K562 (cell line): ENCODE measurements at places on chromosomes 1 and 21.

DNA sequence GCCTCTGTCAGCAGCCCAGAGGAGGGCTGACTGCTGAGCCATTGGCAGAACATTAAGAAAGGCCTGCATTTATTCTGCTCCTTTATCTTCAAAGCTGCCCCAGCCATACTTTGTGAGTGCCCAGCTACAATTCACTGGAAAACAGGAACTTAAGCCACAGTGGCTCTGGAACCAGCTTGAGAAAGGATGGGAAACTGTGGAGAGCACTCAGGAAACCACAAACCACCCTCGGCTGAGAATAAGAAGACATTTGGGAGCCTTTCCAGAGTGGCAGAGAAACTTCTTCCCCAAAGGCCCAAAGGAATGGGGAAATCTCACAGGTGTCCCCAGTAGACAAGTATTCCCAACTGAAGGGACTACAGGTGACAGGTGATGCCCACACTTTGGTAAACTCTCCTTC lies 1.8 kb downstream of the LAMB3 start:
- DNase-seq, result no peak

DNA sequence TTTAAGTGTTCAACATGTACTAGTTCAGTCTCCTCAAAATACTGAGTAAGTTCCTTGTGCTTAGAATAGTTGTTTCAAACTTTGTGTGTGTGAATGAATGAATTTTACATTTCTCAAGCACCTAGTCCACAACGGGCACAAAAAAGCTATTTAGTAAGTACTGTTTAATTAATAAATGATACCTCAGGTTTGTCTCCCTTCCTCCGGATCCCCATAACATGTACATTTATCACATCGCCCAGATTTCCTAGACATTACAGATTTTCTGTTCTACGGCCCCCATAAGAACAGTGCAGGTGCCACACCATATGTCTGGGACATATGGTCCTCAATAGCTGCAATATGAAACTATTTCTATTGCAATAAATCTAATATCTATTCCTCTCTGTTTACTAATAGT lies 1.3 kb upstream of the TTF2 start:
- DNase-seq, result no peak

DNA sequence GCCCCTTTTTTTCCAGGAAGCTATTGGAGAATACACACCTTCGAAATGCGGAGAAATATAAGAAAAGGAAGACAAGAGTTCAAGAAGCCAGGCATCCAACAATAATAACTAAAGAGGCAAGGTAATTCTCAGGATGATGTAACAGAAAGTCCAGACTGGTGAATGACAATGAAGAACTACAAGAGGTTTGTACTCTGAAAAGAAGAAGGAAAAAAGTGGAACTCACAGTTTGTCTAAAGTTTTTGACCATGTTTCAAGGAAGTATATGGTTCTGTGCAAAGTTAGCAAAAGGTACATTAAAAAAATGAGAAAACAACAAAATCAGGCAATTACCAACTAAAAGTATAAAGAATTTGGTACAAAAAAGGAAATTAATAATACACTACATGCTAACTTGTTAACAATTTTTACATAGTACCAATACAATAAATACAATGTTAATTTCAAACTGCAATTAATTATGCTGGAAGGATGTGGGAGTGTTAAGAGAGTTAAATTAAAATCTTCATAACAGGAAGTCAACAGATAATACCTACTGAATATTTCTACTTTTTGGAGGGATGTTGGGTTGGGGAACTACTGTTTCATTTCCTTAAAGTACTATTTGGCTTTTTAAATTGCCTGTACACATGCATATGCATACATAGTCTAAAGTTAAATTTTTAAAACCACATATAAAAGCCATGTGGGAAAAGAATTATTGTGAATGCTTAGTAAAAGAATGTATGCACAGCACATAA lies 12.9 kb upstream of the CD55 start:
- DNase-seq, result no peak

GRCh38 chr1:57015071-57015470 lies 49.3 kb upstream of the C8B start:
- DNase-seq, result no peak

DNA sequence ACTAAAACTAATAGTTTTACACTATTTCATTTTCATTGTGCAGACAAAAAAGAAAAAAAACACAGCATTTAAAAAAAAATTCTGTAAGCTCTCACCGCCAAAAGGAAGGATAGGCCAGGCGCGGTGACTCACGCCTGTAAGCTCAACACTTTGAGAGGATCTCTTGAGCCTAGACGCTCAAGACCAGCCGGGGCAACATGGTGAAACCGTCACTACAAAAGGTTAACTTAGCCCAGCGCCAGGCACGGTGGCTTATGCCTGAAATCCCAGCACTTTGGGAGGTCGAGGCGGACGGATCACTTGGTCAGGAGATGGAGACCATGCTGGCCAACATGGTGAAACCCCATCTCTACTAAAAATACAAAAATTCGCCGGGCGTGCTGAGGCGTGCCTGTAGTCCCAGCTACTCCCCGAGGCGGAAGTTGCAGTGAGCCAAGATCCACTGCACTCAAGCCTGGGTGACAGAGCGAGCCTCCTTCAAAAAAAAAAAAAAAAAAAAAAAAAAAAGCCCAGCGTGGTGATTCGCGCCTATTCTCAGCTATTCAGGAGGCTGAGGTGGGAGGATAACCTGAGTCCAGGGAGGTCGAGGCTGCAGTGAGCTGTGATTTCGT lies 14.3 kb upstream of the SPEN start:
- peak; percentile 30 for DNase-seq

- DNase-seq, result no peak
Measured at GRCh38 chr1:2129256-2129943, 65.2 kb downstream of the FAAP20 start.

DNA sequence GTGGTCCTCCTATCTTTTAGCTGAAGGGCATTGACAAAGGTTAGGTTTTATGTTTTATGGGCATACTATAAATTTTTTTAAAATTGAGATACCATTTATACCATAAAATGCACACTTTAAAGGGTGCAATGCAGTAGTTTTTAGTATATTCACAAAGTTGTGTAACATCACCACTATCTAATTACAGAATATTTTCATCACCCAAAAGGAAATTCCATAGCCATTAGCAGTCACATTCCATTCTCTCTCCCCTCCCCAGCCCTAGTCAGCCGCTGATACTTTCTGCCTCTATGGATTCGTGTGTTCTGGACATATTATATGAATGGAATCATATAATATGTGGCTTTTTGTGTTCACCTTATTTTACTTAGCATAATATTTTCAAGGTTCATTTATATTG lies 135.8 kb upstream of the B3GALT2 start:
- no peak for DNase-seq

- no peak for DNase-seq
Measured at GRCh38 chr1:235758931-235759330, 107.8 kb downstream of the LYST start.

- no peak for DNase-seq
Measured at GRCh38 chr21:36200081-36200561, 43.5 kb downstream of the DOP1B start.

- DNase-seq, result no peak
Measured at GRCh38 chr1:212256369-212256768, 28.8 kb upstream of the PPP2R5A start.

- no peak for DNase-seq
Measured at GRCh38 chr1:238153253-238153652, 262.5 kb upstream of the ZP4 start.

- DNase-seq, result no peak
Measured at GRCh38 chr1:45850017-45850416, 46.6 kb downstream of the MAST2 start.

DNA sequence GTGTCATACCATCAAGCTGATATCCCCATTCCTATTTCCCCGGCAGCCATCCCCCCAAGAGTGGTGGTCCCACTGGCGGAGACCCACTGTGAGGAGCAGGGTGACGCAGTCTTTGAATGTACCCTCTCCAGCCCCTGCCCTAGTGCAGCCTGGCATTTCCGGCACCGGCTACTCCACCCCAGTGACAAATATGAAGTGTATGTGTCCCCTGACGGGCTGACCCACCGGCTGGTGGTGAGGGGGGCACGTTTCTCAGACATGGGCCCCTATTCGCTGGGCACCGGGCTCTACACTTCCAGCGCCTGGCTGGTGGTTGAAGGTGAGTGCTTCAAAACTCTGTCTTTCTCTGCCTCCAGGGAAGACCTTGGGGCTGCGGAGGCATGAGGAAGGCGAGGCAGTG lies 14.4 kb downstream of the IGFN1 start:
- no peak for DNase-seq

DNA sequence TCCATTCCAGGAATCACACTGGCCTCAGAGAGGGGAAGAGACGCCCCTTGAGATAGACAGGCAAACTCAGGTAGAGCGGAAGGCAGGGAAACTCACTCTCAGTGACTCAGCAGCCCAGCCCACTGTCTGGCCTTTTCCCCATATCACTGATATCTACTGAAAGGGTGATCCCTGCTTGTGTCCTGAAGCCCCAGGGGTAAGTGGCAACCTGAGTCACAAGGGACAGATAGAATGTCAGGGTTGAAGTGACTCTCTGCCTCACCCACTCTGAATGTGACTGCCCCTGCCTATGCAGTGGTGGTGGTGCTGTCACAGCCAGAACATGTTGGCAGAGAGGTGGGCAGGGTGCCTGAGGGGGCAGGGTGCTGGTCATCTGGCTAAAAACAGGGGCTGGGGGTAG lies 157.5 kb upstream of the FGGY start:
- DNase-seq, result peak; percentile 70

- DNase-seq, result peak; percentile 6
Measured at GRCh38 chr1:234069760-234070159, 165.3 kb downstream of the SLC35F3 start.

DNA sequence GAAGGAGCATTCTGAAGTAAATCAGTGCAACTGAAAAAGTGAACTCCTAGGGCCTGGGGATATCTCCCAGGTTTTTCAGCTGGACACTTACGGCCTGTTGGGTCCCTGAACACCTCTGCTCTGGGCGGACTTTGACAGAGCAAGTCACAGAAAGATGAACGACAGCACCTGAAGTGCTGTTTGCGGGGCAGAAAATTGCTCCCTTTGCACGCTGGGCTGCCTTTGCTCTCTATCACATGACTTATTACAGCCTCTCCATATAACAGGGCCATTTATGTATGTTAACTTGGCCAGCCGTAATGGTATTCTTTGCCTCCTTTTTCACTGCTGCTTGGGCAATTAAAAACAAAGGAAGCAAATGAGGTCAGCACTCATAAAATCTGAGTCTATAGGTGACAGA lies 332.9 kb downstream of the BARHL2 start:
- no peak for DNase-seq

- DNase-seq, result peak; percentile 40
Measured at GRCh38 chr1:28258628-28259251, 578 bp upstream of the SESN2 start.

DNA sequence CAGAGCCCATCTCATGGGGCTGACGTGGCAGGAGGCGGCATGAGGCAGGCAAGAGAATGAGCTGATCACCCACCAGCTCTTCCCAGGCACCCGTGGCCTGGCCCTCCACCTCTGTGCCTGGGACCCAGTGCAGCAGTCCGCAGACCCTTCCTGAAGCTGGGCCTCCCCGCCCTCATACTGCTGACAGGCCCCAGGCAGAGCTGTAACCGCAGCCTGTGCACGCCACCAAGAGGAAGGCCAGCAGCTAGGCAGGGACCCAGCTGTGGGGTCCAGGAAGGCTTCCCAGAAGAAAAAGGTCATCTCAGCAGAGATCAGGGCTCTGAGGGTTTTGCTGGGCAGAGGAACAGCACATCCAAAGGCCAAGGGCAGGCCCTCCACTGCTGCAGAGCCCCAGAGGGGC lies 9.8 kb upstream of the MTFR1L start:
- DNase-seq, result no peak

DNA sequence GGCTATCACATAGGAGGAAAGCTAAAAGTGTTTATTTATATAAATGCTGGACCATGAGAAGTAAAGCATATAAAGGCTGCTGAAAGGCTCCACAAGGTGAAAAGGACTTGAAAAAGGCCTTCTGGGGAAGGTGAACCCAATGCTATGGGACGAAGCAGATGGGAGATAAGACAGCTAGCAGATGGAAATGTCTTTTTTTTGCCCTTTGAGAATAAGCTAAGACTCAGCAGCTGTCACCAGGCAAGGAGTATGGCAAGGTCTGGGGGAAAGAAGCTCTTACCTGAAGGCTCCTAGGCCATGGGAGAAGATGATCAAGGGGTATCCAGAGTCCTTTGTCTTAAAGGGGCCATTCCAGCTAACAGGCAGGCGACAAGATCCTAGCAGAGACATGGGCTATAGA lies 9.9 kb downstream of the PAFAH2 start:
- no peak for DNase-seq

- no peak for DNase-seq
Measured at GRCh38 chr21:37746849-37747248, 169.4 kb downstream of the KCNJ6 start.

- DNase-seq, result no peak
Measured at GRCh38 chr1:92511541-92511940, 24.8 kb upstream of the GFI1 start.

GRCh38 chr1:38198099-38198498 lies 151.5 kb upstream of the POU3F1 start:
- DNase-seq, result no peak

DNA sequence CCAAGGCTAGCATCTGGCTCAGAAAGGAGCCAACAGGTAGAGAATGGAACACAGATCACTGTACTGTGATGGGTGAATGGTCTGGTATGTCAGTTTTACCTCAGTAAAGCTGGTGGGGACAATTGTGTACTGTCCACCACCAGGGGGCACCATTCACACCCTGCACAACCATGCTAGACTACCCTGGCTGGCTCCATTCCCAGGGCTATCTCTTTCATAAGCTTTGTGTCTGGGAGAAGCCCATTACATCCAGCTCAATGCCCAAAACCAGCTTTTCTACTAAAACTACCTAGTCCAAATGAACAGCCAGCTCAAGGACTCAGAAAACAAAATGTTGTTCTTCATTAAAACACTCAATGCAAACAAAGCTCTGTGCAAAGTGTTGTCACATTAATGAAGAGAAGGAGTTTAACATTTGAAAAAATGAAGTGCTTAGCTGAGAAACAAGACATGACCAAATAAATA lies 62.0 kb upstream of the RASAL2 start:
- peak; percentile 86 for DNase-seq

DNA sequence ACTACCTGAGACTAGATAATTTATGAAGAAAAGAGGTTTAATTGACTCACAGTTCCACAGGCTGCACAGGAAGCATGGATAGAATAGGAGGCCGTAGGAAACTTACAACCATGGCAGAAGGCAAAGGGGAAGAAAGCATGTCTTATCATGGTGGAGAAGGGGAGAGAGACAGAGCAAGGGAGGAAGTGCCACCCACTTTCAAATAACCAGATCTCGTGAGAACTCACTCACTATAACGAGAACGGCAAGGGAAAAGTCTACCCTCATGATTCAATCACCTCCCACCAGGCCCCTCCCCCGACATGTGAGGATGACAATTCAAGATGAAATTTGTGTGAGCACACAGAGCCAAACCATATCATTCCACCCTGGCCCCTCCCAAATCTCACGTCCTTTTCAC lies 4.7 kb upstream of the C21orf91 start:
- DNase-seq, result peak; percentile 16

- DNase-seq, result no peak
Measured at GRCh38 chr1:40637470-40638007, 27.9 kb downstream of the RIMS3 start.

GRCh38 chr1:84504580-84505492 lies 1.4 kb upstream of the SPATA1 start:
- DNase-seq, result peak; percentile 25
